ENCODE measurements at places on chromosomes 16 and 17.

DNA sequence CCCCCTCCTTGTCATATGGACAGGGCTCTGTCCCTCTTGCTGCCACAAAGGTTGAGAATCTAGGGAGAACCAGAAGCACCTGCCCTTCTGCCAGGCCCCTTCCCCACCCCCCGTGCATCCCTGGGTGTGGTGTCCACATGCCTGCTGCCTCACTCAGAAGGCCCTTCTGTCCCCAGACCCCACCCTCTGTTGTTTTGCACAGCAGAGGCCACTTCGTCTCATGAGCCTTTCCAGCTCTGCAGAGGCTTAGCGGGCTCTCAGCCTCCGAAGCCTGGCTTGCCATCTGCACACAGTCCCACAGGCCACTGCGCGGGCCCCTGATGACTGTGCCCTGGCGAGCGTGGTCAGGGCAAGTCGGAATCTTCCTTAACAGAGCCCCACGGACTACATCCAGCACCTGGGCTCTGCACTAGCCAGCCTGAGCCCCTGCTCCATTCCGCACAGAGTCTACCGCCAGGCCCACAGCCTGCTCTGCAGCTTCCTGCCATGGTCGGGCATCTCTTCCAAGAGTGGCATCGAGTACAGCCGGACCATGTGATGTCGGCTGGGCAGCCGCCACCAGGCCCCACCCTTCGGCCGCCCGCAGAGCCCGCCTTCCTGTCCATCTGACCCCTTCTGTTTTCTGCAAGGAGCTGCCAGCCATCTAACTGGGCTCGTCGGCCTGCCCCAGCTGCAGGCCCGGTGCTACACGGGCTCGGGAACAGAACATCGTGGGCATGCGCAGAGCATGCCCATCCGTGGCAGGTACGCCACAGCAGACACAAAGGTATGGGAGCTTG, 10.8 kb downstream of the C16orf90 start:
- no peak for DNase-seq

DNA sequence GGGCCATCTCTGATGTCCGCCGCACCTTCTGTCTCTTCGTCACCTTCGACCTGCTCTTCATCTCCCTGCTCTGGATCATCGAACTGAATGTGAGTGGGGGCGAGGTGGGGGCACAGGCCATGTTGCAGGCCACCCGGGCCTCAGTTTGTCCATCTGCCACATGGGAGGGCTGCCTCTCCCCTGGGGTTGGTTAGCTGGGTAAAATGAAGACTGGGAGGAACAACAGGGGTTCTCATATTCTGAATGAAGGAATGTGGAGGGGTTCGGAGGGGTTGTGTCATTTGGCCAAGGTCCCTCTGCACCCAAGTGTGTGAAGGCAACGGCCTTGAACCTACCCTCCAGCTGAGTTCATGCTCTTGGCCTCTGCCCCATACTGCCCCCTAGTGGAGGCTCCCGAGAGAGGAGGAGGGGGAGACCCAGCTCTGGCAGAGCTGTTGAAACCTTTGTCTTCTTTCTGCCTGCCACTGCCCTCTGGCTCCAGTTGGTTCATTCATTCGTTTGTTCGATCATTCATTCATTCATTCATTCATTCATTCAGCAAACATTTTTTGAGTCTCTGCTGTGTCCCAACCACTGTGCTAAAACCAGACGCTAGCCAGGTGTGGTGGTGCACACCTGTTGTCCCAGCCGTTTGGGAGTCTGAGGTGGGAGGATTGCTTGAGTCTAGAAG, 11.4 kb upstream of the TCAP start:
- peak; percentile 71 for DNase-seq

- DNase-seq: no peak
Observed at GRCh38 chr17:58313815-58314705, 14.5 kb downstream of the TSPOAP1 start.

GRCh38 chr17:41294016-41294415, 8.6 kb downstream of the KRTAP29-1 start:
- DNase-seq: no peak

- DNase-seq: no peak
Observed at GRCh38 chr17:37527249-37527851, 37.7 kb downstream of the DUSP14 start.

DNA sequence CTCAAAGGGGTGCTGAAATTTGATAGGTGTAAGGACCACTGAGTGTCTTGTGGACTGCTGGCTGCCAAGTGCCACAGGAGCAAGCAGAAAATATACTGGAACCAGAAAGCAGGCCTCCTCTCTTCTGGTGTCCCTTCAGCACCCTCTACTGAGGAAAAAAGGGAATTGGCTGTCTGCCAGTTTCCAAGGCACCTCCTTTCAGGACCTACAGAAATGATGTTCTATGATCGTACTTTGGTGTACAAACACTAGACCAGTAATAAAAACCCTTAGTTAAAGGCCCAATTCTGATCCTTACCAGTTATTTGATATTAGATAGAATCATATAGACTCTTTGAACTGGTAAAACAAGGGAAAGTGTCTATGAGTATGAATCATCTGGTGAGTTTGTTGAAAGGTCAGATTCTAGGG, 35.8 kb upstream of the BCAS3 start:
- DNase-seq: no peak

DNA sequence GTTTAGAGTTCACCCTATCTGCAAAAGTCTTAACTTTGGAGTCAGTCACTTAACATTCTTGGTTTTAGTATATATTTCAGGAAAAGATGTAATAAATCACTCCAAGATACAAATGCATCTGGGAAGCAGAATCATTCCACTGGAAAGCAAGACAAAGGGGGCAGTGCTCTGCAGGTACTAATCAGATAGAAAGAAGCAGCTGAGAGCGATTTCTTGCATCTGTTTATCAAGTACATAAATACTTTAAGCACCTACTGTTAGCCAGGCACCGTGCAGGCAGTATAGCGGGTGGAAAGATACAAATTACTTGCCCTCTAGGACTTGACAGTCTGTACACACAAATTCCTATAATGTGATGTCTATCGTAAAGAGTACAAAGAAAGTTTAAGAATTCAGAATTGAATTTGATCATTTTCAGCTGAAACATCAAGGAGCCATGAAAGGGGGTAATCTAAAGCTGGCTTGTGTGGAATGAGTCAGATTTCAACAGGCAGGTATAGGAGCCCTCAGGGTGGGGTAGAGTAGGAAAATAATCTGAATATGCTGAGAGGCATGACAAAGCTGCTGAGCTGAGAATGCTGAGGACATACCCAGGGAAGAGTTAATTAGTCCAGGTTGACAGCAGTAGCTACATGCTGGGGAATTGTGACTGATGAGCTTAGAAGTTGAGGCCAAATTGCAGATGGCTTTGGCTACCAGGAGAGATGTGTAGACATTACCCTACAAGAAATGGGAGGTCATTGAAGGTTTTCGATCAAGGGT, 110.2 kb downstream of the CA10 start:
- DNase-seq: no peak

DNA sequence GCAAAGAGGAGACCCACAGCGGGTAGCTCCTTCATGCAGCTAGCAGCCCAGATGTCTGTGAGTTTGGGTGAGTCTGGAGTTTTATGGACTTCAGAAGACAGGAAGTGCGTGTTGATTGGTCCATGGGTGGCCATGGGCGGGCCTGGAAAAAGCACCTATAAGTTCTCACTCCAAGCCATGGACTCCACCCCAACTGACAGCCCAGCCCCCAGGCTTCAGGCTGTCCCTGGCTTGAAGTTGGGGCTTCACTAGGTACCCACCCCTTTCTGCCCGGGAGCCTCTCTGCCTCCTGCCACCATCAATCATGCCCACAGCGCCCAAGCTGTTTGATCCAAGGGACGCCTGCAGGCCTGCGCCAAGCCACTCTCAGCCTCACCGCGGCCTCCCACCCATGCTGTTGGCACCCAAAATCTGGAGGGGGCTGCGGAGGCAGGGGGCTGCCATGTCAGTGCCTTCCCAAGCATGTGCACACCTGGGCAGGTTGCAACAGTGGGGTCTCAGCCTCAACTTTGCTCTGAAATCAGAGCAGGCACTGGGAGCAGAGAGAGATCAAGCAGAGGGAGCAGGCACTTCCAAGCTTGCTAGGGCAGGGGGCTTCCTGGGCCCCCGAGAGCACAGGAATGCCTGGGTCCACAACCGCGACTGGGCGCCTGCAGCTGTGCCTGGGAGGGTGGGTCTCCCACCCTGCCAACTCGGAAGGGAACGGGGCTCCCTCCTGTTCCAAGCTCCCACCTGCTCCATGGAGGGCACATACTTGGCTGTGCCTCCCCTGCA, 1503.7 kb downstream of the CDH11 start:
- DNase-seq: no peak

- DNase-seq: no peak
Observed at GRCh38 chr16:74169066-74169465, 127.5 kb upstream of the PSMD7 start.

DNA sequence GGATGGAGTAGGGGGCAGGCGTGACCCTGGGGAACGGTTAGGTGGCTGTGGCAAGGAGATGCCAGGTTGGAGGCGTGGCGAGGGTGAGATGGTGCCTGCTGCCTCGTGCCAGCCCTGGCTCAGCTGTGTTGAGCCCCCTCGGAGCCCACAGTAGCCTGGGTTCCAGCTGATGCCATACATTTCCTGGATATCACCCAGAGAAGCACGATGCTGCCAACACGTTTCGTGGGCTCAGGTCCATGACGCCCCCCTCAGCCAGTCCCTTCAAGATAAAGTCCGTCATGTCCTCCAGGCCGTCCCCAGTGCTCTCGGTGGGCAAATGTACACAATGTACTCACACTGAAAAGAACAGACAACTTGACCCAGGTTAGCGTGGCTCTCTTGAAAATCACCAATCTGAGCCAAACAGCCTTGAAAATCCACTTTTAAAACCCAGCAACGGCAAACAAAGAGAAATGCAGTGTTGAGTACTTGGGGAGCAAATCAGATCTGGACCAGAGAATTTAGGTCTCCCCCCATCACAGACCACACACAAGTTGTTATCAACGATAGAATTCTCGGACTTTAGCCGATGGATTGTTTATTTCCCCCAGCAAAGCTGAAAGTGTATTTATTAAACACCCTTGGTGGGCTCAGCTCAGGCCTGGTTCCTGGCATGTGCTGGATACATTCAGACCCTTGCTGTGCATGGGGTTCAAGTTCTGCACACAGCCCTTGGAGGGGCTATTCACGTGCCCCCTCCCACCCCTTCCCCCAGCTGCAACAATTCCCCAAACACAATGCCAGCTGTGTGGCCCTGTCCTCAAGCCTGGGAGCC, 102.8 kb upstream of the PLCG2 start:
- no peak for DNase-seq

DNA sequence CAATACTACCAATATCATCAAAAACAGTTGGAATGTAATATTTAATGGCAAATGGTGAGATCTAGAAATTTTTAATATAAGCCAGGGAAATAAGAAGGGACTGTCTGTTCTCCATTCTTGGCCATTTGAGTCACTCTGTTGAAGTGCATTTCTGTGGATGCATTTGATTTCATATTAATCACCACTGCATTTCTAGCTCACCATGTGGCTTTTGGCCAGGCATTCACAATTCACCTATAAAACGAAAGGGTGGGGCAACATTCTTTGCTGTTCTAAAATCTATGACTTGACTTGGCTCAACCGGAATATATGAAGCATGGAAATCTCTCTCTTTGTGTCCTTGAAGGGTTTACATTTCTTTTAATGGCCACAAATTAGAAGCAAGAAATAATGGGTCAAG, 483.0 kb downstream of the SLC39A11 start:
- no peak for DNase-seq

DNA sequence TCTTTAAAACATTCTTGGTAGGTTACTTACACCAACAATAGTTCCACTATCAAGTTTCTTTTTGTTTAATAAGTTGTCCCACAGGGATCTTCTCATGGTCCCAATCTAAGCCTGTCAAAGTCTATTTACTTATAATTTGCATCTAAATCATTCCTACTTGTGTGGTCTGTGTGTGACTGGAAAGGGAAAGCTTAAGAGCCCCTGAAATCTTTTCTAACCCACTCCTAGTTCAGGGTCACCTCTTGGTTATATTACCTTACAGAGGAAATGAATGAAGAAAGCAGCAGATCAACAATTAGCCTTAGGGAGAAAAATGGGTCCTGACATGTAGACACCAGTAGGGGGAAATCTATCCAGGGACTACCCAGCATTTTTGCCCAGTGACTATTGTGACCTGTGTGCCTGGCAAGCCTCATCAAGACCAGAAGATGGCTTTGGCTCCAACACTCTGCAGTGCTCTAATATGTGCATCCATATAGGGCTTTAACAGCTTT, 110.4 kb upstream of the HAS3 start:
- no peak for DNase-seq

DNA sequence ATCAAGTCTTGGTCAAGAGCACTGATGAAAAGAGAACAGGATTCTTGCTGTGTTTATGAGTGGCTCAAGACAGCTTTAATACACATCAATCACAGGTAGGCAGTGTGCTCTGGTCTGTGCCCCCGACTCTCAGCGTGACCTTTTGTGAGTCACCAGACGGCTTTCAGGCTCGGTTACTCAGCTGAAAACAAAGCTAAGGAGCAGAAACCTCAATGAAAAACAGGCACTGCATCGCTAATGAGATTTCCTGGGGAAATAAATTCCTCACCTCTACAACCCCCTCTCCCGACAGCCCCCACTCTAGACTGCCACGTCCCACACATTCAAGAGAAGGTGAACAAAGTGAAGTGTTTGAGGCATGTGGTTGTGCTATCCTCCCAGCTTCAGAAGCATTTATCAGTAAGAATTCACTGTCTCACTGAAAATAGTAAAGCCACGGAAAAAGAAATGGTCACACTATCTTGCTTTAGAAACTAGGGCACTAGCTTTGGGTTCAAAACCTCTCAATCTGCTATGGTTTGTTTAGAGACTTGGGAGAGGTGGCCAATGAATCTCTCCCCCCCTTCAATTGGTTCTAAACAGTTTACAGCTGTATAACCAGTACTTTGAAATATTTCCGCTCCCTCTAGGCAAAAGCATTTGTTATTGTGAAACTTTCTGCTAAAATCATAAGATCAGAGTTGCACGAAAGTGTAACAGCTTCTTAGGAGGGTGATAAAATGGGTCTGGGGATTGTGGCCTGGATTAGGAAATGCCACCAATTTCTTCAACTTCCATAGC, 199.5 kb upstream of the PMFBP1 start:
- DNase-seq: no peak

DNA sequence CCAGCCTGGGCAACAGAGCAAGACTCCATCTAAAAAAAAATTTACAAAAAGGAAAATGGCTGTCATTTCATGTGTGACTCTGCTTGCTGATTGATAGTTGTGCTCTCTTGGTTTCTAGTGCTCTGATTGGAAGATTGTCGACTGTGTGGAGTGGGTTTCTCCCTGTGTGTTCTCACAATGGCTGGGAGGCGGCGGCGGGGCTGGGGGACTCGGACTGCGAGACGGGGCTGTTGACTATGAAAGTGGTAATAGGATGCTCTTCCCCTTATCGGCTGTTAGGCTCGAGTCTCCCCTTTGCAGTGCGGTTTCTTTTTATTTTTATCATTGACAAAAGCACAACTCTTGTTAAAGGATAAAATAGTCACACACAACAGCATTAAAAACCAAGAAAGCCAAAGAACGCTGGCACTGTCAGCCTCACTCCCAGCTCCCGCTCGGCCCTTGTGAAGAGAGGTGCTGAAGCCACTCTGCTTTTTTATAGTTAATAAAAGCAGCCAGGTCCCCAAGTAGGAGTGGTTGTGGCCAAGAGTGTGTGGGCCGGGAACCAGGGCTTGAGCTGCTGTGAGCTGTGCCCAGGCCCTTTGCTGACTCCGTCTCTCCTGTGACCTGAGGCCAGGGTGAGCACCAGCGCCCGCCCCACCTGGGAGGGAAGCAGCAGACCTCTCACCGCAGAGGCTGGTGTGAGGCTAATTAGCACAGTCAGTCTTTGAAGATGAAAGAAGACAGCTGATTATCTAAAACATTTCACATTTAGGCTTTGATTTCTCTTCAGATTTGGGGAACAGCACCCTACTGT, 36.5 kb downstream of the TBCD start:
- no peak for DNase-seq
